Activated CD4-positive, alpha-beta T cell treated with anti-CD3 and anti-CD28 coated beads, Interleukin-2, amount 10 ng/mL, durations not matched to agents 7 days and 5 days (primary cell): ENCODE measurements at places on chromosomes 11 and 22.

DNA sequence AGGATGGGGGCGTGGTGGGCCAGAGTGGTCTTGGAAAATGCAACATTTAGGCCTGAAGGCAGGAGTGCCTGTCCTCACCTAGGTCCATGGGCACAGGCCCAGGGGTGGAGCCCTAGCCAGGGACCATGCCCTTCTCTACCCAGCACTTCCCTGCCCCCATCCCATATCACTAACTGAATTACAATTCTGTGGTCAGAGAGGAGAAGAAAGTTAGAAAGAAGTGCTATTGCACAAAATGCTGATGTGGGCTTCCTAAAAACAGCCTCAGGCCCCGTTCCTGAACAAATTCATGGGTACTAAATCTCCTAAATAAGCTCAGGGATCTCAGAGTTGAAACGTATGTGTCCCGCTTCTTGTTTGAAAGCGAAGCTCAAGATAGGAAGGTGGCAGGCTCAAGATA lies 3.5 kb upstream of the ASRGL1 start:
- DNase-seq, result no peak

DNA sequence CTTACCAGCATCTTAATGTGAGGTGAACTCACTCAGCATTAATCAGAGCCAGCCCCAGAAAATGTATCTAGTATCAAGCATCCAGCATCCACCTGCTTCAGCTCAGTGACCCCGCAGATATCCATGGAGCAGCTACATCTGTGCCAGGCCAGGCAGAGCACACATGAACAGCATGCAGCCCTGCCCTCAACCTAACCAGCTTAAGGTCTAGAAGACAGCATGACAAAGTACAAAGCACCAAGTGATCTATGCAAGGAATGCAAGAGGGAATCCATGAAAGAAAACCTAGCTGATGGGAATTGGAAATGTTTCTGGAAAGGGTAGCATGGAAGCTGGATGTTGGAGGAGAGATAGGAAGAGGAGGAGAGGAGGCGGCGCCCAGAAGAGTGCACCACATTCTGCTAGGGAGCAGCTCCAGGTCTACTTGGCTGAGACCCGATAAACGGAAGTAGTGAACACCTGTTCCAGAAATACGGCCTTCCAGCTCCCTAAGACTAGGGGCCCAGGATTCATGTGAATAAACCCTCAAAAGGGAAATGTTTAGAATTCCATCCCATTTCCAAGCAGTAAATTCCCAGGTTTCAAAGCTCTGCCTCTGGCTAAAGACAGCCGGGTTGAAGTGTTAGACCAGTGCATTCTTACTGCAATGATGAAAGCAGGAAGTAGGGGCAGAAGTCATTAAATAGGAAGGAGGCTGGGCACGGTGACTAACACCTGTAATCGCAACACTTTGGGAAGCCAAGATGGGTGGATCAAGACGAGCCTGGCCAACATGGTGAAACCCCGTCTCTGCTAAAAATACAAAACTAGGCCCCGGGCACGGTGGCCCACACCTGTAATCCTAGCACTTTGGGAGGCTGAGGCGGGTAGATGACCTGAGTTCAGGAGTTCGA lies 23.5 kb upstream of the L3MBTL2 start:
- no peak for DNase-seq

DNA sequence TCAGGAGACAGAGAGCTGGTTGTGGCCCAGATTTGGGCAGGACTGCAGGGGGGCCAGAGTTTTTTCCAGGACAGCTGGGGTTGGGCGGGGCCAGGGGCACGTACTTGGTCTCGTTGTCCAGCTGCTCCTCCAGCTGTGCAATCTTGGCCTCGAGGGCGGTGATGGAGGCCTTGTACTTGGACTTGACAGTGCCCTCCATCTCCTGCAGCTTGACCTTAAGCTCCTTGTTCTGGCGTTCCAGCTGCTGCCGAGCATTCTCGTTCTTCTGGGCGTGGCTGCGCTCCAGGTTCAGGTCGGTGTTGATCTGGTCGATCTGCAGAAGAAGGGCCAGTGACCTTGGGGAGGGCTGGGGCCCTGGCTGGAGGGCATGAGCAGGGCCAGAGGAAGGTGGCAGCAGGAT lies 32.1 kb downstream of the APOL1 start:
- no peak for DNase-seq

- DNase-seq, result no peak
Observed at GRCh38 chr11:88411265-88411664, 73.7 kb upstream of the CTSC start.

- DNase-seq, result no peak
Observed at GRCh38 chr11:131186629-131187101, 183.8 kb upstream of the NTM start.

DNA sequence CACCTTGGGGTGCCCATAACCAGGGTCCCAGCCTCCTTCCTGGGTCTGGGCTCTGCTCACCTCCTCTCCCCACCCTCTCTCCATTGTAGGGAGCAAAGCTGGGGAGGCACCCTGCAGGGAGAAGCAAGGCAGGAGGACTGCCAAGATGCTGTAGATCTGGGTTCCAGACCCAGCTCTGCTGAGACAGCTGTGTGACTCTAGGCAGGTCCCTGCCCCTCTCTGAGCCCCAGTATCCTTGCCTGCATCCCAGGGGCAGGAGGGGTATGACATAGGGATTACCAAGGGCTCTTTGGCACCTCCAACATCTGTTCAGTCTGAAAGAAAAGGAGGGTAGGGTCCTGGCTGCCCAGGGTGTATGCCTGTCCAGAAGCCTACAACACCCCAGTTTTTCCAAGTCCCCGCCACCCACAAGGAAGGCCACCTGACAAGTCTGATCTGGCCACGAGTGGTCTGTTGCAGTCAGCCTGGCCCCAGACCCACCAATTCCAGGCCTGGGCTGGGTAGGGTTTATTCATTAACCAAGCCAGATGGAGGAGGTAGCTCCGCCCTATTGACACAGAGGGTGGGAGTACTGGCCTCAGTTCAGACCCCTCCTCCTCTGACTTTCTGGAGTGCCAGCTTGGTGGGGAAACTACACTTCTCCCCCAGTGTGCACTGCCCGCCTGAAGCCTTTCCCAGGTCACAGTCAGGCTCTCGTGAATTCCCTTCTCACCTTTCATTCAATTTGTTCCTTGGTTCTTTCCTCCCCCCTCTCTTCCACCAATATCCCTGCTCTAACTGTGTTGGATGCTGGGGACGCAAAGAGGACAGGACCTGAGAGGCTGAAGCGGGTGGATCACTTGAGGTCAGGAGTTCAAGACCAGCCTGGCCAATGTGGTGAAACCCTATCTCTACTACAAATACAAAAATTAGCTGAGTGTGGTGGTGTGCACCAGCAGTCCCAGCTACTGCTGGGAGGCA lies 15.0 kb downstream of the STARD10 start:
- no peak for DNase-seq

- no peak for DNase-seq
Observed at GRCh38 chr11:94243571-94244515, 60.5 kb upstream of the IZUMO1R start.

- DNase-seq, result no peak
Observed at GRCh38 chr11:76835928-76836612, 24.6 kb upstream of the ACER3 start.

GRCh38 chr11:83801799-83802198 lies 515.6 kb upstream of the CCDC90B start:
- DNase-seq, result no peak

DNA sequence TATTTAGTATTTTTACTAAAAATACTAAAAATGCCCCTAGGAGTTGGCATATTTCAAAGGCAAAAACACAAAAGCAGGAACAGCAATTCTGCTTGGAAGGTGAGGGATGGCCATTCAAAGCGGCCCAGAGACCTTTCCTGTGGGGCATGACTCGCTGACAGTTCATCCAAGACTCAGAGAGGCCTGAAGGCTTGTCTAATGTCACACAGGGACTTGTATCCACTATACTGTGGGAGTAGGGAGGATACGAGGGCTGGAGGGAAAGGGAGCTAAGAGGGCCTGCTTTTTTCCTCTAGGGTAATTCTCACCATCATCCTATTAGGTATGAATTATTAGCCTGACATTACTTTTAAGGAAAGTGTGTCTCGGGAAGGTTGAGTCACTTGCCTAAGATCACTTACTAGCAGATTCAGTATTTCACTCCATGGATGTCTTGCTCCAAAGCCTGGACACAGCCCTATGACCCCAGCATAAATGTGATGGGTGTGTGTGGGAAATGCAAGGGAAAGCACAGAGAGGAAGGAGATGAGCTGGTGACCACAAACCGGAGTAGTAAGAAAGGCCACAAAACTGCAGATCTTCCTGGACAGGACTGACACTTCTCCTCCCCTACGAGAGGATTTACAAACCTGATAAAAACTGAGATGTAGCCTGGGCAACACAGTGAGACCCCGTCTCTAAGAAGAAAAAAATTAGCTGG lies 16.7 kb upstream of the UCP3 start:
- no peak for DNase-seq

DNA sequence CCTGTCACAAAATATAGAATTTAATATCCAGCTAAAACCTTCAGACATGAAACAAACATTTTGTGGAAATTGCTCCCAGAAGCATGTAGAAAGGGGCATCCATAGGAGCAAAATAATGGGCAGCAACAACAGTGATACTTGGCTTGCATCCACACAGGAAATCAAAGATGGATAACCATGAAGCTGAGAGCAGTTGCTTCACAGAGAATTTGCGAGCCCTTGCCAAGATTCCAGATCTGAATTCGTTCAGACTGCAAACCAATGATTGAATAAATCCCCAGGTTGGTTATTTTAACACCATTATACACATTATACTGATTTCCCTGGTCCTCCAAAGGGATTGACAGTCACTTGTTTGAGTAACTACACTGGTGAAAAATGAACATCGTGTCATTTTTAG lies 15.6 kb upstream of the OR51L1 start:
- DNase-seq, result no peak

DNA sequence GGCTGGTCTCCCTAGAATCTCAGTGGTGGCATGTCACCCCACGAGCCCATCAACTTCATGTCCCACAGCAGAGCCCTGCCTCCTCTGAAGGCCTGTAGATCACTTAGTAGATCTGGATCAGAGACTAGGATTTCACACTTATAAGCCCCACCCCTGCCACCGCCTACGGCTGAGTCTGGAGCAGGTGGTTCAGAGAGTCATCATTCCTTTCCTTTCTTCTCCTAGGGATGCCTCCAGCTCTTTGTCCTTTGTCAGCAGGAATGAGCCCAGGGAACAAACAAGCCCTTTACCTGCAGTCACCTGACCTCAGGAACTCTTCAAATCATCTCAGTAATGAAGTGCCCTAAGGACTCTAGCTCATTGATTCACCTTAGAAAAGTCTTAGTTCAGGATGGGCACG lies 37.8 kb downstream of the SCGB1A1 start:
- DNase-seq, result no peak

- no peak for DNase-seq
Observed at GRCh38 chr22:37427711-37428635, 694 bp upstream of the ELFN2 start.

GRCh38 chr11:125496529-125496857 lies 428 bp upstream of the FEZ1 start:
- no peak for DNase-seq

DNA sequence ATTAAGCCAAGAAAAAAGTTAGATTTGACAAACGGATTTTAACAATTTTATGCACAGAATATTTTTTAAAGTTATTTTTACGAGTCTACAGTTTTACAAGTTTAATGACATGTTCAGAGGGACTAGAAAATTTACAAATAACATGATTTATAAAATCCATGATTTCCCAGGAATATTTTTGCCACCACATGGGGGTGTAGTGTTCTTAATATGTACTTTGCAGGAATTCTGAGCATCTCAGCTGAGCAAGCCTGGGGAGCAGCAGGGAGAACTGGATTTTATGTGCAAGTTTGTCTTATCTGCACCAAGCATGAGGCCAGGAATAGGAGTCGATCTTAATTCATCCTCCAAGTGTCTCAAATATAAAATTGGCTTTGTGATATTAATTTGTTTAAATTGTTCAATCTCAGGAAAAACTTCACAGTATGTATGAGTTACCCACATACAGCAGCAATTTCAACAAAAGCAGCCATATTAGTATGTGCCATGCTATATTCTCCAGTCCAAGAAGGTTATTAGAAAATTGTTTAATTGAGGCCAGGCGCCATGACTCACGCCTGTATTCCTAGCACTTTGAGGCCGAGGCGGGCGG lies 826.3 kb downstream of the DLG2 start:
- no peak for DNase-seq

- no peak for DNase-seq
Observed at GRCh38 chr11:65653229-65654225, 9.2 kb downstream of the RELA start.

DNA sequence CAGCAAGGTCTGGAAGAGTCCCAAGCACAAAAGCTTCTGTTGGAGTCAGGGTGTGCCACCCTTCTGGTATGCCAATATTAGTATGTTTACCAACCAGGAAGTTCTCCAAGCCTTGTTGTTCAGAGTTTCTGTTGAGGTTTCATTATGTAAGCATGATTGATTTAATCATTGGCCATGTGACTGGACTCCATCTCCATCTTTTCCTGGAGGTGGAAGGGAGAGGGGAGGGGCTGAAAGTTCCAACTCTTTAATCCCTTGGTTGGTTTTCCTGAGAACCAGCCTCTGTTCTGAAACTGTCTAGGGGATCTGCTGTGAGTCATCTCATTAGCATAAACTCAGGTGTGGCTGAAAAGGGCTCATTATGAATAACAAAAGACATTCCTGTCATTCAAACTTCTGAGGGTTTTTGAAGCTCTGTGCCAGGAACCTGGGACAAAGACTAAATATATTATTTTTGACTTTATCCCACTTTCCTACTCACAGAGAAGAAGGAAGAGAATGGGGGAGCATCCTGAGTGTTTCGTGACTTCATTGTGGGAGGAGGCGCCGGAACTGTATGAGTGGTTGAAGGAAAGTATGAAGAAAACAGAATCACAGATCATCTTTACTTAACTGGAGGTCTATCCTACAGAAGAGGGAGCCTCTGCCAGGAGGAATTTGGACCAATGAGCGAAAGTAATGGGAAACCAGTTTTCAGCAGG lies 138.2 kb downstream of the NECTIN1 start:
- no peak for DNase-seq

DNA sequence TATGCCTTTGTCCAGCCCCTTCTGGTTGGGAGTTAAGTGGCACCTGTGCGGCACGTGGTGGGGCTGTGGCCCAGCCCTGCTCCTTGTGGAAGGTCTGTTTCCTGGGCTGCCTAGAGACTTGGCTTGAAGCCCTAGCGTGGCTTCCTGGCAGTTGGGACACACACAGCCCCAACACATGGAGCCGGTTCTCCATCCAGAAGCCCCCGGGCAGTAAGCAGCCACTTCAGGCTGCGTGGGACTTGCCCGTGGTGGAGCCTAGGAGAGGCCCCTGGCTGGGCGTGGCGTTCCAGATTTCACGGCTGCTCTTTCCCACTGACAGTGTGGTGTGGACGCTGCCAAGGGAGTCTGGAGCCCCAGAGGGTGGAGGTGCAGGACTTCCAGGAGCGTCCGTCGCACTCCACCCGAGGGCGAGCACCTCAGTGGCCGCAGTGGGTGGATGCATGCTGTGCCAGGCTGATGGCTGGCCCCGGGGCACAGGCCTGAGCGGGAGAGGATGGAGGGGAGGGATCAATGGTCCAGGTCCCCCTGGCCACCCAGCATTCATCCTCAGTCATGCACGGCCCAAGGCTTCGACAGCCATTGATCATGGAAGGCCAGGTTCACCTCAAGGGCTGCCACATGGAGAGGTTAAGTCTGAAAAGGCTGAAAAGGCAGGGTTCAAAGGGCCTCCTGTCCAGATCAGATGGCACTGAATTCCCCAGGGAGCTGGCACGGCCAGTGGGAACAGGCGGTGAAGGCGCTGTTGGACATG lies 9.3 kb downstream of the CCND1 start:
- no peak for DNase-seq
